ENCODE measurements at places on chromosomes 6 and 20.

DNA sequence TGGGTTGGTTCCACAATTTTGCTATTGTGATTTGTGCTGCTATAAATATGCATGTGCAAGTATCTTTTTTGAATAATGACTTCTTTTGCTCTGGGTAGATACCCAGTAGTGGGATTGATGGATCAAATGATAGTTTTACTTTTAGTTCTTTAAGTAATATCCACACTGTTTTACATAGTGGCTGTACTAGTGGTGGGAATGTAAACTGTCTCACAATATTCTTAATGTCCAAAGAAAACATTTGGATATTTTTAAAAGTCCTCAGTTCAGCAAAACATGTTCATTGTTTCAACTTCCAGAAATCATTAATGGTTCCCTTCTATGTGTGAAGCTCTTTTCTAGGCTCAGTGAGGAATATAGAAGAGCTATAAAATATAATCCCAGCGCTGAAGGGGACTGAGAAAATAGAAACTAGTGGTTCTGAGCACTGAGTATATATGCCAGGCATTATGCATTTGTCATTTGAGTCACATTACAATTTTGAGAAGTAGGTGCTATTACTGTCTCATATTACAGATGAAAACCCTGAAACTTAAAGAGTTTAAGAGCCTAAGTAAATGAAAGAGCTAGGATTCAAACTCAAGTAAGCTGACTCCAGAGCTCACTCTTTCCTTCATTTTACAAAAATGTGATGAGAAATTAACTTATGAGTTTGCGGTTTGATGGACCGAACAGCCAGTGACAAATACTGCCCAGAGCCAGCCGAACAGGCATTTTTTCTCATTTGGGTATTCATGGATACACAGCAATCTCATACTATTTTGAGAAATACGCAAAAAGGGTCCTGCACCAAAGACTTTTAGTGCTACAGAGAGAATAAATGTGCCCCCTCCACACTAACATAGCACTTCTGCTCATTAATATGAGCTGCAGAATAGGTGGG, 250.1 kb downstream of the TBX18 start:
- DNase-seq: peak; percentile 7

DNA sequence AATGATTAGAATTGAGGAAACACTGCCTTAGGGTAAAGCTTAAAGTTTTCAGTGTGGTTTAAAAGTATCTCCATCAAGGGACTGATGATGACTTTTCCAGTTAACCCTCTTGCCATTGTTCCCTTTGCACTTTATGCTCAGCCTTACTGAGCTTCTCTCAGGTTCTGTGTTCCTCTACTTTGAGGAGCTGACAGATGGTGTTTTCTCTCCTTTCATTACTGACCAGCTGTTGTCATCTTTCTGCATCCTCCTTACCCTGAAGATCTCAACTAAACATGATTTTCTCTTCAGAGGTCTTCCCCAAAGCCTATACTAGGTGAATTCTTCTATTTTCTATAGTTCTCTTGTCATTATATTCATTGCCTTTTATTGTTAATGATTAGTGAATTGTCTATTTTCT, 475.6 kb upstream of the SYNCRIP start:
- DNase-seq: no peak

GRCh38 chr6:35248300-35248699, 11.2 kb upstream of the ZNF76 start:
- no peak for DNase-seq

- DNase-seq: no peak
Measured at GRCh38 chr6:143107440-143107839, 46.8 kb downstream of the AIG1 start.

DNA sequence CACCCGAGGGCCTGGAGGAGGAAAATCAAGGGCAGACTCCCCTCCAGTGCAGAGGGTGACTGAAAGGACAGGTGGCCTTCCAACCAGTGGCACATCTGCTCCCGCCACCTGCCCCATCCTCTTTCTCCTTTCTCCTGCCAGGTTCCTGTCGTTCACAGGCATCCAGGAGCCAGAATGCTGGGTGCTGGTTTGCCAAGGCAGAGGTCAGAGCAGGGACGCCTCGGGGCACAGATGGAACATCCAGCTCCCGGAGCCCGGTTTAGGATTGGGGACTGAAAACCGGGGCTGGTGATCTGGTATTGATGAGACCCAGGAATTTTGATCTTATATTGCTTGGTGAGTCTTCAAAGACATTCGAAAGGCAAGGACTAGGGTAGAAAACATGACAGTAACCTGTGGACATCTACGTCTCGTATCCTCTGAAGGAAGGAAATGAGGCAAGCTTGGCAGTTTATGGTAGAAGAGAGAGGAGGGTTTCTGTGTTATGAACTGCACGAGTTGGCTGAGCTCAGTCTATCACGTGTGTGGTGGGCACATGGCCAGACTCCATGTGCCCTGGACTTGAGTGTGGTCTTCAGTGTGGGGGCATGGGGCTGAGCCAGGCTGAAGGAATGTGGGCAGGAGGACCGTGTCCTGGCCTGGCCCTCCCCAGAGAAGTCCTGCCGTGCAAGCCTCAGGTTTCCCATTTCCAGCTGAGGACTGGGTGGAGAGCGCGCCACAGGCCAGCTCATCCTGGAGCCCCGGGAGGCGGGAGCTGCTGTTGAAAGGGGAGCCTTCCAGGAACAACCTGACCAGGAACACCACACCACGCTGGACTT, 74.2 kb downstream of the IRF4 start:
- DNase-seq: no peak

GRCh38 chr6:36642913-36643817, 35.3 kb upstream of the CDKN1A start:
- DNase-seq: no peak

GRCh38 chr20:62604796-62605195, 37.5 kb upstream of the SLCO4A1 start:
- no peak for DNase-seq

- no peak for DNase-seq
Measured at GRCh38 chr6:134549854-134550253, 231.9 kb upstream of the SGK1 start.

GRCh38 chr20:24131281-24131680, 142.7 kb upstream of the GGTLC1 start:
- DNase-seq: no peak

DNA sequence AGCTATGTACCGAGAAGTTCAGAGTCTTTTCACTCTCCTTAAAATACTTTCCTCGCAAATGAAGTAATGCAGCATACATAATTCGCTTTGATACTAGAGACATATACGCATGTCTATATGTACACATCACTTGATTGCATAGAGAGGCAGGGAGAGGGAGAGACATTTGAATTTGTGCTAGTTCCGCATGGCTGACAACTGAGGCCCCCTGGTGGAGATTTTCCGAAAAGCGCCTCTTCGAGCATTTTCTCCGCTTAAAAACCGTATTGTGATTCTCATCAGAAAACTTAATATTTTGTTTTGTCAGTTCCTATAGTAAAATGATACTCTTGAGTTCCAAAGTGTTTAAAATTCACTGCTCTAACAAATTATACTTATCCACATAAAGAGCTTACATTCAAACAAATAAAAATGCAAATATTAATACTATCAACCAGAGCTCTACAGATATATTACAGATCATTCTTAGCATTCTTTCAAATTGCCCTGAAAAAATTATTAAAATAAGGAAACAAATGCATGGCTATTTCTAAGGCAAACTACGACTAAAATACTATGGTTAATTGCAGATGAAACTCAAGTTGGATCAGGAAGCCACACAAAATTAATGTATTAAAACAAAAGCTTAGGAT, 637 bp downstream of the MYLK4 start:
- DNase-seq: peak; percentile 58

DNA sequence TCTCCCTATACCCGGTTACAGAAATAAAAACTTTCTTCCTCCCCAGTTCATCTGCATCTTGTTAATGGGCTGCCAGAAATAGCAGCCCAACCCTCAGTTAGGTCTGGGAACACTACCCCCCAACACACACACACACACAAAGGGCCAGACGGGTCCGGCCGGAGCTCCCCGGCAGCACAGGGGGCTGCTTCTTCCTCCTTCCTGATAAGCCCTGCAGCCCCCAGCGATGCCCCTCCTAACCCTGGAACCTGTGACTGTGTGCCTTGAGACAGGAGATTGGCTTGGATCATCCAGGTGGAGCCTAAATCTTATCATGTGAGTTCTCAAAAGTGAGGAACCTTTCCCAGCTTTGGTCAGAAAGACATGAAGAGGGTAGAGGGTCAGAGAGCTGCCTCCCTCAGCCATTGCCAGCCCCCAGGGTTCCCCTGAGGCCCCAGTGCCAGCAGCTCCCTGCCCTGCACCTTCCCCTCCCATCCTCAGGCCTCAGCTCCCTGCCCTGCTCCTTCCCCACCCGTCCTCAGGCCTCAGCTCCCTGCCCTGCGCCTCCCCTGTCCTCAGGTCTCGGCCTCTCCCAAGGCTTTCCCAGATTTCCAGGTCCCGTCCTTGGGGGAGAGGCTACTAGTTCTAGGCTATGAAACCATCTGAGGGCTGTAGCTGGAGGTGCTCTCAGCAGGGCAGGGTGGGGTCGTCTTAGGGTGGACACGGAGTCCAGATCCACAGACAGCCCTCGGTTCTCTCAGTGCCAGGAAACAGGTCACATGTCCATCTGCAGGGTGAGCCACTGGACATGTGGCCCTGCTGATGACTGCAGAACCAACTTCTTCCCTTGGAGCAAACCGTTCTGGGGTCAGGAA, 34.5 kb upstream of the CST7 start:
- DNase-seq: no peak

GRCh38 chr20:47704746-47705496, 80.4 kb downstream of the SULF2 start:
- no peak for DNase-seq

DNA sequence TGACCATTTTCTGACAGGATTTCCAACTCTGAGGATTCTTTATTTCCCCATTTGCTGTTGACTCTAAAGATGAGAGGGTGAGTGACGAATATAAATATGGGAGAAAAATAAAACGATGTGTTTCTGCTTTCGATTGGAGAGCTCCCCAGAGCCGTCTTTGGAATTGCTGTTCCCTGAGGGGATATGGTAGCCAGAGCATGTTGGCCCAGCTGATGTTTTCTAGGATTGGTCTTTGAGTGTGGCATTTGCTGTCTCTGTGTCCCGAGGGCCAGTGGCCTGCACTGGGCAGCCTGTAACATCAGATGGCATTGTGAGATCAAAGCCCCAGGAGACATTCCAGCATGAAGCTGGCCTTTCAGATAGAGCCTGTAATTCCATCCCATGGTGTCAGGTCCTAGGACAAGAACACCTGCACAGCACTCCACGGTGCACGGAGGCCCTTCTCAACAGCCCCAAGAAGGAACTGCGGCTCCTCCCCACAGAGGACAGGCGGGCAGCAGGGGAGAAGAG, 26.7 kb downstream of the PKIG start:
- no peak for DNase-seq

- no peak for DNase-seq
Measured at GRCh38 chr6:104357928-104358327, 501.8 kb downstream of the HACE1 start.

DNA sequence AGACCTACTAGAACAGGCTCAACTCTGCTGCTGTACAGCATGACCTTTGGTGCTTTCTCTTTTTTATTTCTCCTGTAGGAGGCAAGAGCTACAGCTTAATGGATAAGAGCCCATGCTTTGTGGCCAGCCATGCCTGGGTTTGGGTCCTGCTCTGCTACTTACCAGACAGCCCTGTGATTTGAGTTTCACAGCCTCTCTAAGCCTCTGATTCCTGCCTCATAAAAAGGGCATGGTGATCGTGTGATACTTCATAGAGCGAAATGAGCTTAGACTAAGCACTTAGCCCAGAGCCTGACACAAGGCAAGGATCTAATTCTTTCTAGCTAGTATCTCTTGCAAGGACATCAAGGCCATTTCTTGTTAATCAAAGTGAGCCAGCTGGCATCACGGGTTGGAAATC, 19.3 kb upstream of the PDE7B start:
- no peak for DNase-seq

DNA sequence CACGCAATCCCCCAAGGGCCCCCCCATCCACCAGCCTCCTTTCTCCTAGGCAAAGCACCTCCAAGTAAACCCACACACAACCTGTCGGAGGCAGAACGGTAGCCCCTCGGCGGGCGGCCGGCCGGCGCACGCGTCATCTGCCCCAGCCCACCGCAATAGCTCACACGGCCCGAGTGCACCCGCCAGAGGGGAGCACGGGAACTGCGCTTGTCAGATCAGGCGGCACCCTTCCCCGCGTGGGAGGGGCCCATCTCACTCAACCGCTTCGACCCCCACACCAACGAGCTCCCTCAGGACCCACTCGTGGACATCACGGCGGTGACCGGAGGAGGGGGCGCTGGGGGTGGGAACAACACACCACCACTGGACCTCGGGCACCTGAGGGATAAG, 767.9 kb upstream of the DEFB115 start:
- no peak for DNase-seq
